ENCODE measurements at places on chromosomes 6 and 20.

GRCh38 chr20:36919715-36920333 lies 31.7 kb downstream of the SAMHD1 start:
- DNase-seq: peak; percentile 73

- no peak for DNase-seq
Observed at GRCh38 chr6:36426622-36427021, 16.0 kb downstream of the PXT1 start.

DNA sequence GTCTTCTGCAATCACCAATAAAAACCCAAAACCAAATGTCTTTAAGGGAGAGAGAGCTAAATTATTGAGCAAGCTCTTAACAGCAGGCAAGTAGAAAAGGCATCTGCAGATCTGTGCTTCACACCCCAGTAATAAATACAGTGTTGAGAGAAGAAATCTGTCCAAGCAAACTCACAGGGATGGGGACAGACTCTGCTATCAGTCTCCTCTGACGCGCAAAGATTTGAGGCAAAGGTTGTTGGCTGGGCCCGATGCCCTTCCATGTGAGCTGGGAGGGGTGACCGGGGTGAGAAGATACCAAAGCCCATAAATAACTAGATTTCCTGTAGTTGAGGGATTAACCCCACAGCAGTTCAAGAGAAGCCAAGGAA lies 315.2 kb upstream of the SOX4 start:
- no peak for DNase-seq

GRCh38 chr6:31710523-31711219 lies 4.0 kb downstream of the LY6G6F start:
- no peak for DNase-seq

GRCh38 chr6:137231895-137232294 lies 12.7 kb upstream of the IFNGR1 start:
- DNase-seq: peak; percentile 74

DNA sequence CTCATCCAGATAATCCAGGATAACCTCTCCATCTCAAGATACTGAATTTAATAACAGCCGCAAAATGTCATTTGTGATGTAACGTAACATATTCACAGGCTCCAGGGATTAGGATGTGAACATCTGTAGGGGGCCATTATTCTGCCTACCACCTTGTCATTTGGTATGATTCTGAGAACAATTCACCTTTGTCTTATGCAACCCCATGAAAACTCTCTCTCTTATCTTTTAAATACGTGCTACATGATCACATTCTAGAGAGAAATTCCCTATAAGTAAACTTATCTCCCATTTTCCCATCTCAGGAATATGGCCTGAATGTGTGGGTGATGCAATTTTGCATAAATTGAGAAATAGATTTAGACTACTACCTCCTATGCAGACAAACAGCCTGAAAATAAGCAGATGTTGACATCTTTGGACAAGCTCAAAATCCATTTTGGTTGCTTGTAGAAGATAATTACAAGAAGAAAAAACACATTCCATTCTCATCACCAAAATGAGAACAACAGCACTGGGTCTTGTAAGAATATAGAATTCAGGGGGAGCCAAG lies 255.4 kb upstream of the STXBP5 start:
- no peak for DNase-seq

DNA sequence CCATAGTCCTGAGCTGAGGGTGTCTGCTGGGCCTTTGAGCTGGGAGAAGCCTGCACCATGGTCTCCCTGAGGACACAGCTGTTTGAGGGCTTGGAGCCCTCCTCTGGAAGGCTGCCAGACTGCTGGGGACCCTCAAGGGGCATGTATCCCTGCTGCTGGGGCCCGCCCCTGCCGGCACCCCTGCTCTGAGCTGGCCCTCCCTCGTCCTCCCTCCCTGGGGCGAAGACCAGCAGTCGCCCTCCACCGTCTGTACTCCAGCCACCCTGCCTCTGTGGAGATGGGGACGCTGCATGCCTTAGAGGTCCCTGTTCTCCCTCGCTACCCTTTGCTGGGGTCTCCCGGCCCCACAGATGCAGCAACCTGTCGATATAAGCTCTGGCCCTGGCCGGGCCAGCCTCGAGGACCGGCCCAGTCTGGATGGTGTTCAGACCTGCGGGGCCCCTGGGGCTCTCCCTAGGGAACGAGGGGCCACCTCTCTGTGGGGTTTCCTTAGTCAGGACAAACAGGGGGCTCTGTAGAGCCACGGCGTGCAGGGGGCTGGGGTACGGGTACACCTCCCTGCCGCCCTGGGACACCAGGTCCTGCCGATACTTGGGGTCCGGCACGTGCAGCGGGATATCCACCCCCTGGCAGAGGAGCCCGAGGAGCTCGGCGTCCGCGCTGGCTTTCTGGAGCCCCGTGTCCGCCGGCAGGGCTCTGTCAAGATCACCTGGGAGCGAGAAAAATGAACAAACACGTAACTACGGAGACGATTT lies 11.0 kb downstream of the DACT2 start:
- DNase-seq: no peak

GRCh38 chr20:40336533-40336932 lies 352.5 kb downstream of the MAFB start:
- no peak for DNase-seq

GRCh38 chr20:8523684-8524083 lies 391.6 kb downstream of the PLCB1 start:
- no peak for DNase-seq

- DNase-seq: peak; percentile 3
Observed at GRCh38 chr6:119856136-119856535, 506.6 kb upstream of the MAN1A1 start.

DNA sequence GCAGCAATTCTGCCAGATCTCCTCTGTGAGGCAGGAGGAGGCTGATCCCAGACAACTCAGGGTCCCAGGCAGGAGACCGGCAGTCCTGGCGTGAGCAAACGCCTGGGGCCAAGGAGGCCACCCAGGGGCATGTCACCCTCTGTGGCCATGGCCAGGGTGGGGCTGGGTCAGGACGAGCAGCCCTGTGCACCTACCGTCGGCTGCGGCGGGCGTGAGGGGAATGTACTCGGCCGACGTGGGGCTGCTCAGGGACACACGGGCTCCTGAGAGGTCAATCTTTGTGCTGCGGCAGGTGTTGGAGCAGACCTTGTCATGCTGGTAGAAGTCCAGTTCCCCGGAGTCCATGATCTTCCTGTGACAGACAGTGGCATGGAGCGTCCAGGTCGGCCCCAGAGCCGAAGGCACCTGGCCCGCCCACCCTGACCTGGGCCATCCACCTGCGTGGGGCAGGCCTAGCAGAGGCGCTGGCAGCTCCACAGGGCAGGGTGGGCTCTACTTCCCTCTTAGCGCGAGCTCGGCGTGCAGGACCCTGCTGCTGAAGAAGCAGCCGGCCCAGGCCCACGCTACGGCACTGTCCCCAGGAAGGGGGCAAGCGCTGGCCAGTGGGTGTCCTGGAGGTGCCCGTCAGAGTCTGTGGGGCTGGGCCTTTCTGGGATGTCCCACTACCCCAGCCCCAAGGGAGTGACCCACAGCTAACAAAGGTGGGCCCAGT lies 21.5 kb upstream of the HELZ2 start:
- no peak for DNase-seq

DNA sequence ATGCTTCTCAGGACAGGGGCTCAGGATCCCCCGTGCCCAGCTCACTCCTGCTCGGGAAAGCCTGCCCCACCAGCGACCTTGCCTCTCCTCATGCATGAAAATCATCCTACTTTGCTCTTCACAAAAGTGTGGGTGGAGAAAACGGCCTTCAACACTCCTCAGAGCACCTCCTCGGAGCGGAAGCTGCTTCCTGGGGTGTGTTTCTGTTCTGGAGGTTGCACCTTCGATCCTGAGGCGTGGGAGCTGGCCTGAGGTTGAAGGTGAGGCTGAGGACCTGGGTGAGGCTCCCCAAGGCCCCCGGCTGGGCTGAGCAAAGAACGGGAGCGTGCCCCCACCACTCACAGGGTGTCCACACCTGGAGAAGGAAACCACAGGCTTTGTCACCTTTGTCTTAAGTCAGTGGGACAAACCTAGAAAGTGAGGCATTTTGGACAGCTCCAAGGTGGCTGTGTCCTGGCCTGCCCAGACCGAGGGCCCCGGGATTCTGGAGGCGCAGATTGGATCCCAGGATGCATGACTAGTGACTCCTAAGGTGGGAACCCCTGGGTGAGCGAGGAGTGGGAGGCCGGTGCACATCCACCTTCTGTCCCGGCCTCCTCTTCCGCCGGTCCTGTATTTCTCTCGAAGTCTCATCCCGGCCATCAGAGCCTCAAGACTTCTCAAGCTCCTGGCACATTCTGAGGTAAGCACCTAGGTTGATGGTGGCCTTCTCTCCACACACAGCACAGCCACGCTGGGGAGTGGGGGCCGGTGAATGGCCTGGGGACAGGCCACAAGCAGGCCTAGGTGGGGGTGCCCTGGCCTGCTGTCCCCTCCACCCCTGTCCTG lies 104.7 kb downstream of the TMEM242 start:
- DNase-seq: no peak

GRCh38 chr20:10313701-10314100 lies 95.1 kb downstream of the SNAP25 start:
- no peak for DNase-seq

DNA sequence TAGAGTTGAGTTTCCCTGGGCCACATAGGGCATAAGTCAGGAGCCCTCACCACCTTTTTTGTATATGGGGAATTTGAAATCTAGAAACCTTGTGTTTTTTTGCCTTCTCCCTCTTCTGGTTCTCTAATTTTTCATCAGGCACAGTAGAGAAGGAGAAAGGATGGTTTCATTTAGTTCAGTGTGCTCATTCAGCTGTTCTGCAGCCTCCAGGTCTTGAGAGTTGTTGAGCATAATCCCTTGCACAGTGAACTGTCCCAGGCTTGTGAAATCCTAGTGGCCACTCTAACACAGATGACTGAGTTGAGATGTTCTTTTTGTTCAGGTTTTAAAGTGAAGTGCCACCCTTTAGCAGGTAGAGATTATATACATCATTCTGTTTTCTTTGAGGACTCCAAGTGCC lies 183.5 kb downstream of the CDKAL1 start:
- DNase-seq: no peak

DNA sequence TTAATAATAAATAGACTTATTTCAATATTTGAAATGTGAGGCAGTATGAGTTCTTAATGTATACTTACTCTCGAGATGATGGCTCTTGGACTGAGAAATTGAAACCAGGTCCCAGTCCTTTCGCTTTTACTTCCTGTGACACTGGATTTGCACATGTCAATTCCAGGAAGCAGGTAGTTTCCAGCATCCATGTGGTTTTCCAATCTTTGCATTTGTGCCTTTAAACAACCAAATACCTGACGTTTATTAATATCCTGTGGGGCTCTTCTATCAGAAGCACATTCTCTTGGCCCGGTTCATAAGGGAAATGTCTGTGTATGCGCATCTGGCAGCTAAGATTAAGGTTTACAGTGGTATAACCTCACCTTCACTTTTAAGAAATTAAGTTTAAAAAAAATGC lies 13.1 kb downstream of the UTRN start:
- DNase-seq: no peak

DNA sequence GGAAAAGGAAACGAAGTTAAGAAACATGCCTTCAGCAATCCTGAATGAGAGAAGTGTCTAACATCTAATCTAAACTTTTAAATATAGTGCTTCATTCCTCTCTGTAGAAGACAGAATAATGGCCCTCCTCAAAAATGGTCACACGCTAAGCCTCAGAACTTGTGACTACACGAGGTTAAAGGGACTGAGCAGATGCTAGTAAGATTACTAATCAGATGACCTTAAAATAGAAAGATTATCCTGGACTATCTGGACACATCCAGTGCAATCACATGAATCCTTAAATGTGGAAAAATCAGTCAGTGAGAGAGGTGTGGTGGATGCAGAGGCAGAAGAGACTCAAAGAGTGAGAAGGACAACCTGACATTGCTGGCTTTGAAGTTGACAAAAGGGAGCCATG lies 126.1 kb downstream of the TBX18 start:
- no peak for DNase-seq

- DNase-seq: peak; percentile 80
Observed at GRCh38 chr6:24931718-24932691, 3.8 kb downstream of the RIPOR2 start.

DNA sequence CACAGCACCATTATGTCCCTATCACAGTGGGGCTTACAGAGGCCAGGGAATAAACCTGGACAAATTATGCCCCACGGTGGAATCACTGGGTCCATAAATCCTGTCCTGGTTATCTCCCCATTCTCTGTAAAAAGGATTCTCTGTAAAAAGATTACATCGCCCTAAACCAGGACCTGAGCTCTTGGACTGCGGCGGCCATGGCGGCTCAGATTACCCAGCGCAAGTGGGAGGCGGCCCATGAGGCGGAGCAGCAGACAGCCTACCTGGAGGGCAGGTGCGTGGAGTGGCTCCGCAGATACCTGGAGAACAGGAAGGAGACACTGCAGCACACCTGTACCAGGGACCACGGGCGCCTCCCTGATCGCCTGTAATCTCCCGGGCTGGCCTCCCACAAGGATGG lies 8.4 kb upstream of the HLA-A start:
- DNase-seq: no peak

DNA sequence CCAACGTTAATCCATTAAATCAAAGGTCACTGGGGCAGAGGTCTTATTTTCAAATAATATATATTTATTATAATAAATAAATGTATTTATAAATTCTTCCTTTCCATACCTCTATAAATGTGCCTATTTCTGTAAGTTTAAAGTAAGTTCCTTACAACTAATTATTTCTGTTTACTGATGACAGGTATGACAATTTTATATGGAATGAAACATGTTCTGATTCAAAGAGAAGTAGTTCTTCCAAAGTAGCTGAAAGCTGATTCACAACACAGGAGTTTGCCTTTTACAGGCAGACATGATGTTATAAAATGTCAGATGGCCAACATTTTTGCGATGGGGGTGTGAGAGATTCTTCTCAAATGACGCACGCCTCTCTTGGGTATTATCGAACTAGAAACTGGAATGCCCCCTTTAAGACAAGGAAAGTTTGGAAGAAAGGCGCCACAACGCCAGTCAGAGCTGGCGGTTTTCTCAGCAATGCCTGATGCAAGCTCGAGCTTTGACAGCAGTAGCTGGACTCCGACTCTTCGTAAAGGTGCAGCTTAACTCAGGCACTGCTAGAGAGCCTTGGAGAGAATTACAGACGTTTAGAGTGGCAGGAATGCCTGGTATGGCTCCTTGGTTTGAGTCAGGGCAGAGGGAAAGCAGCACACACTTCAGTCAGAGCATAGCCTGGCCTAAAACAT lies 92.1 kb downstream of the FOXC1 start:
- no peak for DNase-seq

GRCh38 chr6:155795173-155795796 lies 339.6 kb upstream of the NOX3 start:
- no peak for DNase-seq

- DNase-seq: no peak
Observed at GRCh38 chr6:56488281-56488680, 154.4 kb downstream of the DST start.

- DNase-seq: peak; percentile 70
Observed at GRCh38 chr20:46406986-46407670, 713 bp upstream of the ELMO2 start.

GRCh38 chr6:75524322-75524972 lies 30.8 kb upstream of the FILIP1 start:
- no peak for DNase-seq

DNA sequence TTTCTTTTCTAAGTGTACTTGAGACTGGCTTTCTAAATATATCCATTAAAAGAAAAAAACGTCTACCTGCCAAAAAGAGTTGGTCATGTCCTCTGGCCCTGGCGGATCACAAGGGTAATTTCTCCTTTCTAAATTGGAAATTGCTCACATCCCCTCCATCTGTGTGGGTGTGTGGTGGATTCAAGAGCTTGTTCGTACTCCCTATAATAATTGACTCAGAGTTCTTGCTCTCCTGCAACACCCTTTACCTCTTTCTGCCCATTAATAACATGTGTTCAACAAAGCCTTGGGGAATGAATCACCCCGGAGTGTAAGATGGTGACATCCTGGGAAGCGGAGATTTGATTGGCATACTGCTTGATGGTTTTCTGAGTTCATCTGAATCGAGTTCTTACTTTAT lies 263.8 kb downstream of the ALDH8A1 start:
- DNase-seq: no peak

- DNase-seq: no peak
Observed at GRCh38 chr6:146287691-146288369, 255.8 kb upstream of the RAB32 start.
